Stimulated activated CD4-positive, alpha-beta T cell treated with anti-CD3 and anti-CD28 coated beads, Interleukin-1b, Interleukin-23, amount 100 ng/mL, for 4 hours (primary cell): ENCODE measurements at places on chromosomes 6 and 20.

- no peak for DNase-seq
These were observed 87.0 kb upstream of the MAN1A1 start for GRCh38 chr6:119436583-119436982.

GRCh38 chr6:92979281-92979680 is 440.1 kb downstream of the EPHA7 start:
- DNase-seq, result no peak

DNA sequence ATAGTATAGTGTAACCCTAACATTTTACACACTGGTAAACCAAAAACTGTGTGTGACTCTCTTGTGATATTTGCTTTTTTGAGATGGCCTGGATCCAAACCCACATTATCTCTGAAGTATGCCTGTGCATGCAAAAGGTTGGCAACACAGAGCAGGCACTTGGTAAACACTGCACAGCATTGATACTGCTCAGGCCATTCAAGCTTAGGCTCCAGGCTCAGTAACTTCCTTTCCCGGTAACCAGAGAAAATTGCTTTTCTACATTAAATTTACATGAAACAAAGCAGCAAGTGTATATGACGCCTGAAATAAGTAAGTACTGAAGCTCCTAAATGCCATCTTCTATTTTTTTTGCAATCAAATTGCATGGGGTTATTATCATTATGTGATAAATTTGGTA is 205.7 kb downstream of the EPM2A start:
- no peak for DNase-seq

DNA sequence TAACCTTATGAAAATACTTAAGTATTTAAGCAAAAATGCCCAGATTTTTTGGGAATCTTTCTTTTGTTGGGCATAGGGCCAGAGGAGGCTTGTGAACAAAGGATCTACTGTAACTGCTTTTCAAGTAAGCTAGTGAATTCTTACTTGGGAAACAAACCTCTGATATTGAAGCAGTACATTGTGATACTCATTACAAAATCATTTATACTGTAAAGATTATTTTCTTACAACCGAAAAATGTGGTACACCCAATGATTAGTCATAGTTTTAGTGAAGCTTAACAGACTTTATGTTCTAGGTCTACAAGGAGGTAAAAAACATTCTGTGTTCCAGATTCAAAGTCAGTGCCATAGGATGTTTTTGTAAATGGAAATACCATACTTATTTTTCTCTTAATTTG is 272.9 kb upstream of the KCNQ5 start:
- DNase-seq, result no peak

GRCh38 chr20:9220874-9221547 is 152.1 kb downstream of the PLCB4 start:
- DNase-seq, result no peak
